Myocyte (in vitro differentiated cells): ENCODE measurements at places on chromosomes 7 and 10. TPM values are rescaled to one million over a fixed set of nuclear protein-coding genes. Genes with fewer than 3 reads are reported as not detected.

DNA sequence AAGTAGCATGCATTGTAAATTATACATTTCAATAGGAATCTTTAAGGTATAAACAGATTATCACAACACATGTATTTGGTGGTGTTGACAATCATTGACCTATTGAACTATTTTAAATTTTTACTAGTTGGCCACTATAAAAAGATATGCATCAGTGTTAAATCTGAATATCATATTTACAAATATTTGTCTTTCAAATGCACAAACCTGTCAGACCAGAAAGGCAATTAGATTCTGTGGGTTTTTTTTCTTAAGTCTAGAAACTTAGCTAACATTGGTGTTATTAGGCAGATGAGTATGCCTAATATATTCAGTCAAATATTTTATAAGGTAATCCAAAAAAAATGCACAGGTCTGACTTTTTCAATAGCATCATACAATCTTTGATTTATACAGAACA lies 241.4 kb upstream of the DGKB start:
- no peak for DNase-seq

Gene COBL
- total RNA-seq = 52.6 and 59.9 TPM in 2 replicates

DNA sequence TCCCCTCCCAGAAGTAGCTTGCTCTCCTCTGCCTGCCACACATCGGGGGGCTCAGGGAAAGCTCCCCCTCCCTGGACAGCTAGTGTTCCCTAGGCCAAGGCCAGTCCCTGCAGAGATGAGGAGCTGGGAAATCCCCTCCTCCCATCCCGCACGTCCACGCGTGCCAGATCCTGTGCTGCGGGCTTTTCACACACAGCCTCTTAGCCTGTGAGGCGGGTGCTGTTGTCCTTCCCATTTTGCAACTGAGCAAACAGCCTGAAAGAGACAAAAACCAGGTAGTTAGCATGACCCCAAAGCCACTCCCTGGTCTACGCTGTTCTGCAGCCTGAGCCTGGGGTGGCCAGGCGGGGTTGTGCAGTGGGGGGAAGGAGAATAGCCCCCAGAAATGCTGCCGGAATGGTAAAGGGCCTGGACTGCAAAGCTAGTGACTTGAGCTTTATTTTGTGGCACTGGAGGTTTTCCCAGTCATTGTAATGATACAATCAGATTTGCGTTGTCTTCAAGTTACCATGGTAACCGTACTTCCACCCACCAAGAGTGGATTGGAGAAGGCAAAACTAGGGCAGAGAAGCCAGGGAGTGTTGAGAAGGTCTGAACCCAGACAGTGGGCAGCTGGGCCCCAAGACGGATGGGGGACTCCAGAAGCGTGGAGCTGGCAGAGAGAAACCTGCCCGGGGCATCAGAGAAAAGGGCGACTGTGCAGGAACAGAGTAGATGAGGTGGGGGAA lies 98.6 kb upstream of the KCTD7 start:
- no peak for DNase-seq

- no peak for DNase-seq
Measured at GRCh38 chr7:51033727-51034520, 251.2 kb upstream of the GRB10 start.

DNA sequence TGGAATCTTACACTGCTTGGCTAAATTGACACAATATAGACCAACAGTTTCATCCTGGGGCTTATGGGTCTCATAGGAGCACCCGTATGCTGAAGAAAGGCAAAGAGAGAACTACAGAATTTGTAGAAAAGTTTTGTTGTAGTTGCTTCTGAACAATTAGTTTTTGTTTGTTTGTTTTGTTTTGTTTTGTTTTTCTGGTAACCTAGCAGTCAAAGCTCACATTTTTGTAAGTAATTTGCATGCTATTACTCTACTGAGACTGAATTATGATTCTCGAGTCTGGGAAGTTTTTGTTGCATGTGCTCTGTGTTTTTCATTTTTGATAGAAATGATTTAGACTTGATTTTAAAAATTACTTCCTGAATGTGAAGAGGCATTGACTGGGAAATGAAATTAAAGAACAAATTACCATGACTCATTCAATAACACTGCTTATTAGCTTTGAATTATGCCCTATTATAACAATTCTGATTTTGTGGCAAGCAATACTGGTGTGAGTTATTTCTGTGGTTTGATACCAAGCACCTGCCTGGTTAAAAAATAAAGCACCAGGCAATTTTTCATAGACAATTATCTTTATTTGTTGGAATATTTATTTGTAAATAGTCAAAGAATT lies 438 bp downstream of the LSMEM1 start:
- peak; percentile 28 for DNase-seq

Gene SYT15
- 0.03 TPM in 1 of 2 replicates, not detected in the other for total RNA-seq

DNA sequence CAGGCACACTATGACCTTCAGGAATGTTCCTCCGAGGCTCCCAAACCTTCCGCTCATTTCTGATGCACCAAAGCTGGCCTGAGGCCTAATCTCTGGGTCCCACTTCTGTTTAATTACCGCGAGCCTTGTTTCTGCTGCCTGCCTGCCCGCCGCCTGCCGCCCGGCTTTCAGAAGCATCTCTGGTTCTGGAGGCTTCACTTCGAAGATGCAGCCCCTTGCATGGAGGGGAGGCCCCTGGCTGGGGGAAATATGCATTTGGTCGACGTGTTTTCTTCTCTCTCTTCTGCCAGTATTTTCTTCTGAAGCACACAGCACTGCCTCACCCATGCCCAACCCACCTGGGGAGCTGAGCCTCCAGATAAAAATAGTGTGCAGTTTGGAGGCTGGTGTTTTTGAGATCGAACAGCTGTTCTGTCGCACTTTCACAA lies 166.9 kb downstream of the PAXIP1 start:
- DNase-seq = no peak

DNA sequence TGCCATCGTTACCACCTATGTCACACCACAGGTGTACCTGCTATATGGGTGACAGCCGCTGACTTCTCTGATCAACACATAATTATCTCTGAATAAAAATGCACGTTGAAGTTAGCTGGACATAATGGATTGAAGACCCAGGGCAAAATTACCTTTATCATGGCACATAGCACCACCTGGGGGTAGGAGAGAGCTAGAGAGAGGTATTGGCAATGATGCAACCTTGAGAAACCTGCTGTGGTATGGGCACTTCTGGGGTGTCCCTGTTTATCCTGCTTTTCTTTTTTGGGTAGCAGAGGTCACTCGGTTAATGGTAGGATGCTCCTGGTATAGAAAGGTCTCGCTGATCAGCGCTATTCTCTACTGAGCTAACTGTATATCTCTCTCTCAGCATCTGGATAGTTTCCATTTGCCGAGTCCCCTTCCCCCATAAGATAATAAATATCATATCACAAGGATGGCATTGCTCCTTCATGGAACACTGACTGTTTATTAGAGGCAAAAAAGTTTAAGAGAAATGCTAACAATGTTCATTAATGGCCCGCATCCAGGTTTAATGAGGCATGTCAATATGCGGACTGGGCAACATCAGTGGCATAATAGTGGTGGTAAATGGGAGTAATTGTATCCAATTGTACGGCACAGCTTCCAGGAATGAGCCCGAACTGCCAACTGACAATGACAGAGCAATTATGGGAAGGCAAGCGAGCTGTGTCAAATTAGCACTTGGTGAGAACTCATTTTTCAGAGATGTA lies 323.1 kb downstream of the TFEC start:
- DNase-seq = peak; percentile 18

Gene SLC18A3
- total RNA-seq = not detected in 2 replicates

DNA sequence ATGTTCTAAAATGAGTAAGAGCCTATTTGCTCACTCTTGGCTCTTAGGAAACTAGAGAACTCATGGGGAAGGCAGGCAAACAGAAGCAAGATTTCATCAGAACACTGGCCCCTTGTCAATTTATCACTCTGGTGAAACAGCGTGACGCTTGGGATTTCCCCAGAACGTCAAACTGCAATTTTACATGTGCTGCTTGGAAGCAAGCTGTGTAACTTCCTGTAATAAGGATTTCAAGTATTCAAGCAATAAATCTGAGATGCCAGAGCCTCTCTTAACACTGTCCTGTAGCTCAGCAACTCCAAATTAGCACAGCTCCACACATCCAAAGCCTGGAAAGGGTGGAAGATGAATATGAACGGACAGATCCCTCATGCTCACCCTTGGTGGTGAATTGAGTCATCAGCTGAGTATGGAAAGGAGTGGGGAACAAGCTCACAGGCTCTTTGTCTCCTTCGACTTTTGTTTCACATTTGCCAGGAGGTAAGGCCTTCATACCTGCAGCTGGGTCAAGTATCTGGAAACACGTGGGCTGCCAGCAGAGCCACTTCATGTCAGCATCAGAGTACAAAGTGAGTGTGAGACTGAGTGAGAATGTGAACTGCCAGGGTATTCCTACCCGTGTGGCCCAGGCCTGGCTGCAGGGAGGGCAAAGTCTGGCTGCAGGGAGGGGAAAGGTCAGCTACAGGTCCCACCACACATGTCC lies 140.4 kb upstream of the NAMPT start:
- peak; percentile 86 for DNase-seq

DNA sequence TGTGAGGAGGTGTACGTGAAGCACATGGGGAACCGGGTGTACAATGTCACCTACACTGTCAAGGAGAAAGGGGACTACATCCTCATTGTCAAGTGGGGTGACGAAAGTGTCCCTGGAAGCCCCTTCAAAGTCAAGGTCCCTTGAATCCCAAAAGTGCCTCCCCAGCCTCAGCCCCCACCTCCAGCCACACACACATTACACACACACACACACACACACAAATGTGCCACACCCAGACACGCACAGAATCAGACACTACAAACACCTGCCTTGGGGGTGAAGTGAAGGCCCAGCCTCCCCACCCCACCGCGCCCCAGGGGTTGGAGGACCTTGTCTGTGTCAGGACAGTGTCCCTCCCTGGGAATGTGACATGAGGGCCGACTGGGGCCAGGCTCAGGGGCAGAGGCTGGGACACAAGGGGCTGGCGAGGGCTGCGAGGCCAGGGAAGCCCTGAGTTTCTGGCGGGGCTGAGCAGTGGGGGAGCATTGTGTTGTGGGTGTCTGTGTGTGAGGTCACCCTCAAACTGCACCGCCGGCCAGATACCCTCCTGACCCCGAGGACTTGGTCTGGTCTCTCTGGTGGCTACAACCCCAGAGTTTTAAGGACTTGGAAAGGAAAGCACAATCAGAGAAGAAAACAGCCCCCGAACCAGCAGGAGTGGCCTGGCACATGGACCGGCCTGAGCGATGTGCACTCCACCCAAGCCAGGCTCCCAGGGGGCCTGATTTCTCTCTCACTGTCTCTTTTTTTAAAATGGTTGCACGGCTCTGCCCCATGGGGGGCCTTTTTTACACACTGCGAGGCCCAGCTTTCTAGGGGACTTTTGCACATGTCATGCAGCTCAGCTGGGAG lies 4.0 kb upstream of the ATP6V1F start:
- no peak for DNase-seq

- no peak for DNase-seq
Measured at GRCh38 chr10:18703521-18703920, 44.3 kb downstream of the ARL5B start.

DNA sequence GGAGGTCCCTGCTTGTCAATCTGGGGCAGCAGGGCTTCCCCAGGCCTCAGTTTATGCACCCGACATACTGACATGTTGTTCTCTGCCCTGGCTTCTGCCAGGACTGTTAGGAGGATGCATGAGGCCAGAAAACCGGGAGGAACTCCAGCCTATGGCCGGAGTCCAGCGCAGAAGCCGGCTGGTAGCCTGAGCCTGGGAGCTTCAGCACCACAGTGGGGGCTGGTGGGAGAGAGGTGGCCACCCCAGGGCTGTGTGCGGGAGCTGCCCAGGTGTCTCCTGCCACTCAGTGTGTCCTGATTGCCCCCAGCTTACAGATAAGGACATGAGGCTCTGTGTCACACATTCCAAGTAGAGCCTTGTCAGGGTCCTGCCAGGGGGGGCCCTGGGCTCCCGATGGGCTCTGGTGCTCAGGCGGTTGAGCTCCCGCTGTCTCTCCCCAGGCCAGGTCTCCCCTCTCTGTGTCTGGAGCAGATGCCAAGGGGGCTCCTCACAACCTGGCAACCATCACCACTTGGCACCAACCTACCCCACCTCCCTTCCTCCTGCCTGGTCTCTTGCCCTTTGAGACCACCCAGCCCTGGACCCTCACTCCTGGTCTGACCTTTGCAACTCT lies 32.3 kb downstream of the PPIF start:
- DNase-seq = no peak

DNA sequence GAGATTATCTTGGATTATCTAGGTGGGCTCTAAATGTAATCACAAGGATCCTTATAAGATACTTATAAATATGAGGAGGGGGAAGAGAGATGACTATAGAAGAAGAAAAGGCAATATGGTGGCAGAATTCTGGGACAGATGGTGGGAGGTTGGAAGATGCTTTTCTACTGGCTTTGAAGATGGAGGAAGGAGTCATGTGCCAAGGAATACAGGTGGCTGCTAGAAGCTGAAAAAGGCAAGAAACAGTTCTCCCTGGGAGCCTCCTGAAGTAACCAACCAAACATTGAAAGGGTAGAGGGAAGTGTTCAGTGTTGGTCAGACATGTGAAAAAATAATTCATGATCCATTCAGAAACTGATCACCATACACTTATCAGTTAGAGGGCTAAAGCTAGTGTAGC lies 213.3 kb downstream of the WDR11 start:
- DNase-seq = no peak

DNA sequence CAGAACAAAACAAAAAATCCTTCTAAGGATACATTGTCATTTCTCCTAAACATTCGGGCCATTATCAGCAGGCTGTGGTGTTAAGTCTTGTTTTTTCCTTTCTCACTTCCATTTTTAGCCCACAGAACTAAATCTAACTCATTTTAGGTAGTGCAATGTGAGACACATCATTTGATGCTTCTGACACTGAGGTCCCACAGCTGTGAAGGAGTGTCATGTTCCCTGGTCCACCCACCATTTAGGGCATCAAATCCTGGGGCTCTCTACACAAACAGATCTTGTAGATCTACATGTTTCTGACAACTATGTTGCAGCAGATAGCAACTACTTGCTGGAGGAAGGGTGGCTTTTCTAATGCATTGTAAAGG lies 232.5 kb upstream of the IGFBP3 start:
- peak; percentile 53 for DNase-seq

- peak; percentile 86 for DNase-seq
Measured at GRCh38 chr7:121107923-121108498, 119.5 kb downstream of the CPED1 start.

GRCh38 chr10:34008656-34009055 lies 674.2 kb upstream of the NRP1 start:
- DNase-seq = no peak

DNA sequence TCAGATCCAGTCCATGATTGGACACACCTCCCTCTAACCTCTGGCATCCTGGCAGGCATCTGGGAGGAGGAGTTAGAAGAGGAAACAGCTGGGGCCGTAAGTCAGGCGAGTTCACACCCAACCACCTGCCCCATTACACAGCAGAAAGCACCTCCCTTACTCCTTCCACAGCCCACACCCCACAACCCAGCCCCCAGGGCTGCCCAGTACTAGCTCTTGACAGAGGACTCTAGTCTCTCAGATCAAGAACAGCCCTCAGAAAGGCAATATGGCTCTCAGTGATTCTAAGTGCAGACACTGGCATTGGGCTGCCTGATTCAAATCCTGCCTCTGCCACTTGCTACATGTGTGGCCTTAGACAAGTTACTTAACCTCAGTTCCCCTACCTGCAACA lies 34.1 kb downstream of the KCNMA1 start:
- peak; percentile 80 for DNase-seq

- DNase-seq = no peak
Measured at GRCh38 chr10:32922170-32922569, 35.9 kb downstream of the ITGB1 start.
